GM23248 (cell line): ENCODE measurements at places on chromosomes 12 and 14.
A peak's percentile ranks its signal among the peaks of the same experiment; 100 is the strongest.

DNA sequence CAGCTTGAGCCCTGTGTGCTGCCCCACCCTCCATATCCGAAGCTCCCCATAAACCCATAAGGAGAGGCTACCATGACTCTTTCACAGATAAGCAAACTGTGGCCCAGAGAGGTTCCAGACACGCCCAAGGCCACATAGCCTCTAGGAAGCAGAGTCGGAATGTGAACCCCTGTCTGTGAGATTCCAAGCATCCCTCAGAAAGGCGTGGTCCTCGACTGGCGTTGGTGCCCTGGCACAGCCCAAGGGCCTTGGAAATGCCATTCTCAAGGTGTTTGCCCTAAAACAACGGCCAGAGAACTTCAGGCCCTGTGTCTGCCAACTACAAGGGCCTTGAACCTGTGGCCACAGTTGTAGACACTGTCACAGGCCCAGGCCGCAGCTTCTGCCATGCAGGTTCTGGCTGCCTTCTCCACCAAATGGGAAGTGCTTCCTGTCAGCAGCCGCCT, 8.5 kb upstream of the DIO3 start:
- DNase-seq: no peak

- DNase-seq: peak; percentile 45
These were observed 95.9 kb upstream of the DDHD1 start for GRCh38 chr14:53249059-53249458.

- no peak for DNase-seq
These were observed 37.3 kb downstream of the ANO2 start for GRCh38 chr12:5907807-5908206.

GRCh38 chr12:54201001-54201794, 12.4 kb upstream of the SMUG1 start:
- peak; percentile 83 for DNase-seq

- DNase-seq: no peak
These were observed 16.1 kb downstream of the VRTN start for GRCh38 chr14:74364271-74364880.
